EH (cell line): ENCODE measurements at places on chromosomes 5 and 9.

DNA sequence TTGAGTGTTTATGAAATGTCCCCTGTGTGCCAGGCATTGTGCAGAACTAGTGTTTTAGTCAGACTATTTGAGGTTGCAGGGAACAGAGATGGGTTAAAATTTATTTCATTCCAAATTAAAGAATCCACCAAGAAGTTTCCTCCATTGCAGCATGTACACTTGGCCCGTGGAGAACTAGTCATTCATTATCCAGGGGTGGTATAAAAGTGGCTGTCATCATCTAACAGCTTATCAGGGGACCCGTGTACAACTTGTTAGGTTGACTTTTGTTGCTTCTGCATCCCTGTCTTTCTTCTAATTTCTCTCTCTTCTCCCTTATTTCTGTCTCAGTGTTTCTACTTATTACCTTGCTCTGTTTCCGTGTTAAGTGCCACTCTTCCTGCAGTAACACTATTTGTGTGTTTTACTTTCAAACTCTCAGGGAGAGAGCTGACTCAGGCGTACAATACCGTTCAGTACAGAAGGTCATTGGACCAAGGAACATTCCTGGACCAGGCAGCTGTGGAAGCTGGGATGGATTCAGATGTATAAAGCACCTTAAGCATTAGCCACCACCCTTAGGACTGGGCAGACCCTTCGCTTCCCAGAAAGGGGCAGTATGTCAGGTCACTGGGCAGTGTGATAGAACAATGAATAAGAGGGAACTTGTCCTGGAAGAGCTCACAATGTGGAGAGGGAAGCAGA is 36.1 kb downstream of the MAP3K1 start:
- no peak for DNase-seq

GRCh38 chr5:168989731-168990505 is 311.0 kb downstream of the SLIT3 start:
- DNase-seq, result no peak

DNA sequence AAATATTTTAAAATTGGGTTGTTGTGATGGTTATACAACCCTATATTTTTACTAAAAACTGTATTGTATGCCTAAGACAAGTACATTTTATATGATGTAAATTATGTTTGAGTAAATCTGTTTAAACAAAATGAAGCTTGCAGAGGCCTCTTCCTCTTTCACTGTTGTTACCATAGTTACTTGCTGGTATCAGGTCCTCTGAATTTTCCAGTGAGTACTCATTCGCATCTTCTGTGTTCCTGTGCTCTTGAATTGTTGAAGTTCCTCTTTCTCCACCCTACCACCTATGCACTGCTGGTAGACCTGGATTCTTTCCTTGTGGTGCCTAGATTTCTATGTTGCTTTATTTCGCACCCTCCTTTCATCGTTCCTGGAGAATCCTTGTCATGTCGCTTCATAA is 938.5 kb upstream of the ACO1 start:
- no peak for DNase-seq

GRCh38 chr9:83563360-83563759 is 25.2 kb upstream of the FRMD3 start:
- DNase-seq, result no peak
